ENCODE measurements at places on chromosomes 5 and 9.

DNA sequence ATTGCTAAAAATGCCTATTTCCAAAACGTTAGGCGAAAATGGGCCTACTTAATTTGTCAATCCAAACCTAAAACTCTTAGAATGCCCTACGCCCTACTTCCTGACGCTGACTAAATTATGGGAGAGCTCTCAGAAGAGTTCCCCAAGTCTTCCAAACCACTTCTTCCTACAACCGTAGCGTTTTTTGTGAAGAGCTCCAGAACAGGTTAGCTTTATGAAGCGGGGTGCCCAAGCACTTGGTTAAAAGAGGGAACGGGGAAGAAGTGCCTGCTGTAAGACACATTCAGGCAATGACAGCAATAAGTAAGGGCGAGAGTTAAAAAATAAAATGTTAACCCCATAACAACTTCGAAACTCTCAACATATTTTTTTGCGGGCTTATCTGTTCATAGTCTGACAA, 2.8 kb downstream of the ELAVL2 start:
- no peak for DNase-seq

DNA sequence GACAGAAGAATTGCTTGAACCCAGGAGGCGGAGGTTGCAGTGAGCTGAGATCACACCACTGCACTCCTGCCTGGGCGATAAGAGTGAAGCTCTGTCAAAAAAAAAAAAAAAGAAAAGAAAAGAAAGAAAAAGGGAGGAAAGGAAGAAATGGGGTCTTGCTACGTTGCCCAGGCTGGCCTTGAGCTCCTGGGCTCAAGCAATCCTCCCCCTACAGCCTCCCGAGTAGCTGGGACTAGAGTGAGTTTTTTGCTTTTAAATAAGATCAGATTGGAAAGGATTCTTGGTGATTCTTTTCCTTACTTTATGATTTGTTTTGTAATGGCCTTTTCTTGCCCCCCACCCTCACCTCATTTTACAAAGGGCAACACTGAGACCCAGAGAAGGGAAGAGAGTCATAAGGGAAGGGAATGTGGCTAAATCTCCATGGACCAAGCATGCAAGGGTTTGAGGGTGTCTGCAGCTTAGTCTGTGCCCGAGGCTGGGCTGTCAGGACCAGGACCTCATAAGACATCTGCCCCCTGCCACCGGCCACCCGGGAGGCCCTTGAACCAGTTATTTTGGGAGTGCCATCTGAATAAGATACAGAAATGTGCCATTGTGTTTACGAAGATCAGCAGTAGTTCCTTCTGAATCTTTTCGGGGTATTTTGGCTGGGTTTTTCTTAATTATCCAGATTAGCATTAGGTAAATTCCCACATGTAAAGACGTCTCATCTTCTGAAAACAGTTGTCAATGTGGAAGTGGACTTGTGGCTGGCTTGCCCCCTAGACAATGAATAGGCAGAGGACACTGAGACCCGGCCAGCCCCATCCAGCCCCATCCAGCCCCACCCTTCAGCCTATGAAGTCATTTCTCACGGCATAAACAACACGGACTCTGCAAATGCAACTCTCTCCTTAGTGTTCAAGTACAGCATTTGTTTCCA, 44.5 kb upstream of the GRHPR start:
- DNase-seq: no peak

- no peak for DNase-seq
These were observed 87.3 kb upstream of the PCSK5 start for GRCh38 chr9:75803130-75803529.

DNA sequence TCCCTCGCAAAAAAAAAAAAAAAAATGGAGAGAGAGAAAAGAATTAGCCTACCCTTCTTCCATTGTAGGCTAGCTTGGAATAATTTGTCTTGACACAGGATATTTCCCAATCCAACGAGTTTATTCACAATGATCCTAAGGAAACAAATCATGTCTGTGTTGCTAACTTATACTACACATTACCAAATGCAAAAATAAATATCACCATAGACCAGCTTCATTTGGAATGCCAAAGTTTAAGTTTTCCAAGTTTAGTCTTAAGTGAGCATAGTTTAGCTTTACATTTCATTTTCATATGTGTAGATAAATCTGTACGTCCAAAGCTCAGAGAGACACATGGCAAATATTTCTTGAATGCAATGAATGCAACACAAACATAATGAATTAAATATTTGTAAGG, 1106.2 kb upstream of the DMAC1 start:
- no peak for DNase-seq

DNA sequence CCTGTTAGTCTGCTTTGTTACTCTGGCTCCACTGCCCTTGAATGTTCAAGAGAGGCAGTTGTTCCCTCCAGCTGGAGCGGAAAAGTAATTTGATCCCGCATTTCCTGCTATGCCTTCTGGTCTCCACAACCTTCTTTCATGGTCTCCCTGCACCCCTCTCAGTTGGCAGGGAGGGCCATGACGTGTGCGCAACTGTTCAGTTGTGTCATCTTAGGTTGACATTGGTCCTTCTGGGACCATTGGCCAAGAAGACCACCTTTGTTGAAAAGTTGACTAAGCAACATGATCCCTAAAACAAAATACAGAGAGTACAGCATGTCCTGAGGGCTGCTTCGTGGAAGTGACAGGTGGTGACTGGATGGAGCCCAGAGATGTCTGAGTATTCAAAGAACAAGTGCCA, 192.5 kb upstream of the TUT7 start:
- DNase-seq: no peak

DNA sequence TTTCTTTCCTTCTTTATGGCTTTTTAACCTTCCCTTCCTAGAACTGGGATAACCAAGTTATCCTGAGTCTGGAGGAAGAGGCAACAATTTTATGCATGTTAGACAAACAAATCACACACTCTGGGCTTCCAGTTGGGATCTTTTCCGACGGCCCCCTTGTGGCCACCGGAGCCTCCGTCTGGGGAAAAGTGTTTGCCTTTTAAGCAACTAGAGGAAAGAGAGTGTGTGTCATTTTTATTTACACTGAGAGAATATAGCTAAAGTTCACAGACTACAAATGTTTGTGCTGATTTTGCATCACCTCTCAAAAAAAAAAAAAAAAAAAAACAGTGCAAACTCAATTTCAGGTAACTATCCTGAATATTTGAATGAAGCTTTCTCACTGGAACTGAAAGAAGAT, 126.2 kb downstream of the SEMA6A start:
- DNase-seq: no peak

- no peak for DNase-seq
These were observed 274.5 kb downstream of the MAST4 start for GRCh38 chr5:66870708-66871107.

GRCh38 chr5:57552033-57552432, 69.4 kb upstream of the ACTBL2 start:
- no peak for DNase-seq

DNA sequence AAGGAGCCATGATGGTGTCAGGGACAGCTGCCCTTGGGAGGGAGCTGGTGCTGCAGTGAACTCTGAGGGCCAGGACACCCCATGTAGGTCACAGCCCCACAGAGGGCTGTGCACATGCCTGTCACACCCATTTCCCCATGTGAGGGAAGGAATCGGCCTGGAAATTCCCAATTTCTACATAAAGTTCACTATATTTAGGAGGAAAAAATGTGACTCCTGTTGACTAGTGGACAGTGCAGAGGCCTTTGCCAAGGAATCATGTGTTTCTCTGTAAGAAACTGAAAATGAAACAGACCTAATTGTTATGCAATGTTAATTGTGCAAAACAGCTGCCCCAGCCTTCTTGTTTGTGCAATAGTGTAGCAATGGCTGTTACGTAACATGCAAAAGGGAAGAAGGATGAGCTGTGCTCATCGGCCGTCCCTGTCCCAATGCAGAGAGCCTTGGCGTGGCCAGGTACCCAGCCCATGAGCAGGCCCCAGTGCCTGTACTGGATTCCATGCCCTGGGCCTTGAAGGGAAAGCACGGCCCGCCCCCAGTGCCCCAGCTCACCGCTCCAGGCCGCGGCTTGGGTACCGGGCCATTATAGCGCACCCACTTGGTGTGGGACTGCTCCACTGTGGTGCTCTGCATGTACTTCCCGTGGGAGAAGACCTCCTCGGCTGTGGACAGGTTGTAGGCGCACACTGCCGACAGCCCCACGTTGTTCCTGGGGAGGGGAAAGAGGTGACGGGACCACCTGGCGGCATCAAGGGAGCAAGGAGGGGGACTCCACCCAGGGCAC, 70.0 kb downstream of the SECISBP2 start:
- peak; percentile 17 for DNase-seq

GRCh38 chr5:59178071-59178470, 595.2 kb downstream of the RAB3C start:
- no peak for DNase-seq

- no peak for DNase-seq
These were observed 214.4 kb upstream of the ACTBL2 start for GRCh38 chr5:57696825-57697570.

DNA sequence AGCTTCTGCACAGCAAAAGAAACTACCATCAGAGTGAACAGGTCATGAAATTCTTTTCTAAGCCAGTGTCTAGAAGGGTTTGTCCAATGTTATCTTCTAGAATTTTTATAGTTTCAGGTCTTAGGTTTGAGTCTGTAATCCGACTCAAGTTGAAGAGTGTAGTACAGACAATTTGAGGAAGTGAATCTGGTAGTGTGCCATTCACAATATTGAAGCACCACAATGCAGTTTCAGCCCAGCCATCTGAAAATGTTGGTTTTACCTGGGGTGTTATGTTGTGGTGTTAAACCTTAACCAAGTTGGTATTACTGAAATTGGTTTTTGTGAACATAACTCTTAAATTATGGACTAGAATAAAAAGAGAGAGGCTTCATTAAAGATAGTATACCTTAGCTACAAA, 77.2 kb downstream of the ADAMTS16 start:
- DNase-seq: no peak

DNA sequence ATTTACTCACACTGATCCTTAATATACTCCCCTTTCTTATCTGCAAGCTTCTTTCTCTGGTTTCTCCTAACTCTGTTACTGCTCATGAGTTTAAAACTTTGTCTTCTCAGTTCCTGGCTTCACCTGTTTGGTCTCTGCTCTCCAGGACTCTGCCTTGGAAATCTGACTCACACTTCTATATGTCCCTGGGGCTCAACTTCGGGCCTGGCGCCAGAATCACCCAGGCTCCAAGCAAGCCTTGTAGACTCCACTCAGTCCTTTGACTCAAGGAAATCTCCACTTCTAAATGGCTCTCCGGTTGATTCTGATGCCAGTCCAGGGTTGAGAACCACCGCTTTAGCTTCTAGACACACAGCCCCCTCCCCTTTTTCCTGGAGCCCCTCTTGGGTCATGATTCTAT, 57.8 kb downstream of the TMC1 start:
- no peak for DNase-seq

DNA sequence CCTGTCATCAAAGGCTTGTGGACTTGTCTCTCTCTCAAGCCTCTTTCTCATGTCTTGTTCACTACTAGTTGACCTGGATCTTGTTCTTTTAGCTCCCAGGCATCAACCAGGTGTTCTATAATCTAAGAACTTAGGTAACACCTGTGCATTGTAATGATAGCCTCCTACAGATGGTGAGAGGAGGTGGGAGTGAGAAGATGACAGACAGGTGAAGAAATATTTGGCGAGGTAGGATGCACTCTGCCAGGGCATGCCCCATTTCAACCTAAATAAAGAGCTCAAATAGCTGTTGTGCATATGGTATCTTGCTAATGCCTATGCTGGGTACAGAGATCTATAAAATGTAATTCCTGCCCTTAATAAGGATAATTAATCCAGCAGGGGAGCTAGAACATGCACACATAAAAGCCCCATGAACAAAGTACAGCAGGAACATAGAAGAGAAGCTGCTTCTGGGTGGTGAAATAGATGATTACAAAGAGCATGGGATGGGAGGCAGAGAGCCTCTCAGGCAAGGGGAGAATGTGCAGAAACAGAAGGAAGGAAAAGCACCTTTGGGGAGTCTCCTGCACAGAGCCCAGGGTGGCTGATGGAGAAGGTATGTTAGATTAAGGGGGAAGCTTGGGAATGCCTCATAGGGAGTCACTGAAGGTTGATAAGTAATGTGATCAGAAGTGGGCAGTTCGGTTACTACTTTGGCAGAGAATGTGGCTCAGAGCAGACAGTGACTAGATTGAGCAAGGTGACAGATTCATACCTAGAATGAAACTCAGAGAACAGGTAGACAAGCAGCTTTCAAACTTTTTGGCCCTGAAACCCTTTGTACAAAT, 28.0 kb upstream of the PLIN2 start:
- no peak for DNase-seq

DNA sequence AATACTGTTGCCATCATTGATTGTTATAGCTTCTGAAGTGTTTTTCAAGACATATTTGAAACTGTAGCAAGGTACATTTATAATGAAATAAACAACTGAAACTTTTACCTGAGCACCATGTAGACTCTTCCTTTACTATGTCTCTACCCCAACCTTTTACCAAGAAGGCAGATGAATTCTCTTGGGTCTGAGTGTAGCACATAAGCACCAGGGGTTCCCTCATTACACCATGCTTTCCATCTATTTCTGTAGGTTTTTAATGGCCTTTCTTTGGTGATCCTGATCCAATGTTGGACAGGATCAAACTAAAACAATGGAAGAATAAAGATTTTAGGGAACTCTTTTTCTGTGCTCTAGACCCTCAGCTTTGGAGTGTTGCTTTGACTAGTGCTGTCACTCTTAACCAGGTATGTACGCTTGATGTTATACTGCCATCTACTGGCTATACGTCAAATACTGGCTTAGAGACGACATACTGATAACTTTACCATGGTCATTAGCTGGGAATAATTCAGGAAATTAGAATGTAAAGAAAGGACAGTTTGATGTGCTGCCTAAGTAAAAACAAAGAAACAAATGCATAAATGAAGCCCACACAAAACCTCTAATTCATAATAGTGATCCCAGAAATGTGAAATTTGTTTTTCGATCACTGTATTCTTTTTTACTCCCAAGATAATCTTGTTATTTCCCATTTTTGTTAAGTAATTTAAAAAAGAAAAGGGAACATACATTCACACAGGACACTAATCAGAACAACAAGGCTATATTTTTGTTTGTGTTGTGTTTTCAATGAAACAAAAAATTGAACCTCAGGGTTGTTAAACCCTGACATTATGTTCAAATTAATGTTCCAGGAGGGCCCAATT, 30.7 kb downstream of the IFNW1 start:
- DNase-seq: peak; percentile 37

DNA sequence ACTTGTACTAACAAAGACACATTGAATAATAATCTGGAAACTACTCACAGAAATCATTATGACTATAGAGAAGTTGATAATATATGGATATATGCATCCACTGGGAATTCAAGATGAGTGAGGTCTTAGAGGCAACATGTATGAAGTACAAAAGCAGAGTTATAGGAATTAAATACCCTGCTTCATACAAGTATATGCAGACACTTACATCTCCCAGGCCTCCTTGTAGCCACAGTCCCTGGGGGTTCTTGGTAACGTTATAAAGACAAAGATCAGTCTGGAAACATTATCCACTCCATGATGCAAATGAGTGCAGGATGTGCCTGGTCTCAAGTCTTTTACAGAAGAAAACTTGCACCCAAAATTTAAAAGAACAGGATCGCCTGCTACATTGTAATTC, 92.4 kb upstream of the ANXA1 start:
- DNase-seq: no peak

Data from AG04449 (cell line).